ENCODE measurements at places on chromosomes 4 and X. TPM values are rescaled to one million over a fixed set of nuclear protein-coding genes. Genes with fewer than 3 reads are reported as not detected.

Gene SATL1
- total RNA-seq: not detected

GRCh38 chrX:117510453-117510852, 606.2 kb downstream of the KLHL13 start:
- no peak overlapping the region for H3K27ac ChIP-seq
- no peaks in the 10 kb centered on the region for H3K4me1 ChIP-seq
- no peak overlapping the region for H3K4me3 ChIP-seq
- H3K36me3 ChIP-seq: no peaks in the 10 kb centered on the region

DNA sequence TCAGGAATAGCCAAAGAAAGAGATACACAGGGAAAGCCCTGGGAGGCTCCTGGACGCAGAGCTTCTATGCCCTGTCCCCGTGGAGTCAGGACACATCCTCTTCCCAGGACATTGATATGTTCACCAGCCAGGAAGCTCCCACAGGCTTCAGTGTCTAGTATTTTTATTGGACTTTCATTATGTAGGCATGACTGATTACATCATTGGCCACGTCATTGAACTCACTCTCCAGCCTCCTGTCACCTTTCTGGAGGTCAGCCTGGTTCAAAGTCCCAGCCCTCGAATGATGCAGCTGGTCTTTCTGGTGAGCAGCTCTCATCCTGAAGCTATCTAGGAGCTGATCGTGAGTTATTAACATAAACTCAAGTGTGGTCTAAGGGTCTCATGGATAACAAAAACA, 104.1 kb downstream of the CPEB2 start:
- H3K36me3 ChIP-seq: no peaks in the 10 kb centered on the region
- H3K4me1 ChIP-seq: peaks cover 14% of the 10 kb centered on the region
- DNase-seq: no peak

GRCh38 chr4:122783301-122784215, 43.1 kb upstream of the FGF2 start:
- no peaks in the 10 kb centered on the region for H3K36me3 ChIP-seq
- H3K4me3 ChIP-seq: no peak overlapping the region
- no peak overlapping the region for H3K27ac ChIP-seq
- H3K4me1 ChIP-seq: peaks cover 51% of the 10 kb centered on the region
- peak; percentile 54 for DNase-seq

Gene MGAT4D
- not detected for total RNA-seq

DNA sequence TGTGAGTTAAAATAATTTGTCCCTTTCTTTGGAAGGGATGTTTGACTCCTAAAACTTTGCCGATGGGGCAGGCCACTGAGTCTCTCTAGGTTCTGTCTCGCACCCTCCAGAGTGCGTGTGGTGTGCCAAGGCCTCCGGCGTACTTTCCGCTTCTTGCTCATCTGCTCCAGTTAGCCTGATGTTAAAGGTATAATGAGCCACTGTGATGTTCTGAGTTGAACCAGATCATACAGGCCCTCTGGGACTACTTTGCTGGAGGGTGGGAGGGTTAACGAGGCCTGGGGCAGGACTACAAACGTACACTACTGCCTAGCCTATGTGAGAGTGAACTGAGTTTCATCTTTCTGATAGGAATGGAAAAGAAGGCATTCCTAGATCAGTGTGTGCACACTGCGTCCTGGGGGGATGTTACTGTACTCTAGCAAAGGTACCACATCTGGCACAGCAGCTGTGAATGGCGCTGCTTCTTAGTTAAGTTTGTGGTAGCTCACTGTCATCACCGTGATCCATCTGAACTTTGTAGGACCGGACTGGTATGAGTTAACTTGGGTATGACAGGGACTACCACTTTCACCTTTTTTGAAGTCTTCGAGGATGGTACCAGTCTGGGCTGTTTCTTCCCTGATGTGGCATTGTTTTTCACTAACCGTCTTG, 60.2 kb downstream of the RGS12 start:
- DNase-seq: no peak
- no peaks in the 10 kb centered on the region for H3K36me3 ChIP-seq
- H3K27ac ChIP-seq: no peak overlapping the region
- H3K4me1 ChIP-seq: no peaks in the 10 kb centered on the region

- H3K27me3 ChIP-seq: no peaks in the 10 kb centered on the region
- H3K36me3 ChIP-seq: no peaks in the 10 kb centered on the region
- no peaks in the 10 kb centered on the region for H3K4me1 ChIP-seq
- H3K4me3 ChIP-seq: no peak overlapping the region
- H3K27ac ChIP-seq: no peak overlapping the region
Measured at GRCh38 chr4:169279108-169279507, 8.4 kb upstream of the SH3RF1 start.

- no peak for DNase-seq
- no peaks in the 10 kb centered on the region for H3K4me1 ChIP-seq
- no peaks in the 10 kb centered on the region for H3K36me3 ChIP-seq
- H3K4me3 ChIP-seq: no peak overlapping the region
Measured at GRCh38 chrX:6002056-6002455, 226.6 kb downstream of the NLGN4X start.

- no peak for DNase-seq
- H3K4me3 ChIP-seq: no peak overlapping the region
- no peaks in the 10 kb centered on the region for H3K36me3 ChIP-seq
- H3K4me1 ChIP-seq: no peaks in the 10 kb centered on the region
Measured at GRCh38 chrX:47245156-47245555, 12.3 kb downstream of the USP11 start.

Gene SRPX2
- total RNA-seq: 2.4 TPM

DNA sequence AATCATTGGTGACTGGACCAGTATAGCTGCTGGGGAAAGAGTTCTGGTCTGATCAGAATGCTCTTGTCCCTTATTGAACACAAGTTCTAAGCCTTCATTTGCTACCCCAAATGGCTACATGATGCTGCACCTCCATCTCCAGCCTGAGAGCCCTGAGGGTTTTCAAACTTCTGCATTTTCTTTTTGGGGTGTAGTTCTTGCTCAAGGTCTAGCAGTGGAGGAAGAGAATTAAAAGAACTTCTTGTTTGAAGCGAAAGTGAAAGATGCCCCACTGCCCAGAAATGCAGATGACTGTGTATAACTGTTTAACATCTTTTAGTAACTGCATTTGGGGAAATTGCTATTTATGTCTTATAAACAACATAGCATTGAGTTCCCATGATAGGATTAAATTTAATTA, 38.5 kb downstream of the LAMTOR3 start:
- peaks cover 6% of the 10 kb centered on the region for H3K4me1 ChIP-seq
- no peaks in the 10 kb centered on the region for H3K36me3 ChIP-seq
- no peak for DNase-seq

GRCh38 chr4:67236788-67237187, 308.5 kb downstream of the CENPC start:
- no peaks in the 10 kb centered on the region for H3K36me3 ChIP-seq
- no peaks in the 10 kb centered on the region for H3K4me1 ChIP-seq
- DNase-seq: no peak
- H3K27ac ChIP-seq: no peak overlapping the region
- H3K4me3 ChIP-seq: no peak overlapping the region

Gene HSD17B11
- total RNA-seq: 47.4 TPM

- no peaks in the 10 kb centered on the region for H3K27me3 ChIP-seq
- H3K4me3 ChIP-seq: no peak overlapping the region
- no peak for DNase-seq
- H3K4me1 ChIP-seq: no peaks in the 10 kb centered on the region
Measured at GRCh38 chrX:20968996-20969395, 405.2 kb upstream of the CNKSR2 start.

DNA sequence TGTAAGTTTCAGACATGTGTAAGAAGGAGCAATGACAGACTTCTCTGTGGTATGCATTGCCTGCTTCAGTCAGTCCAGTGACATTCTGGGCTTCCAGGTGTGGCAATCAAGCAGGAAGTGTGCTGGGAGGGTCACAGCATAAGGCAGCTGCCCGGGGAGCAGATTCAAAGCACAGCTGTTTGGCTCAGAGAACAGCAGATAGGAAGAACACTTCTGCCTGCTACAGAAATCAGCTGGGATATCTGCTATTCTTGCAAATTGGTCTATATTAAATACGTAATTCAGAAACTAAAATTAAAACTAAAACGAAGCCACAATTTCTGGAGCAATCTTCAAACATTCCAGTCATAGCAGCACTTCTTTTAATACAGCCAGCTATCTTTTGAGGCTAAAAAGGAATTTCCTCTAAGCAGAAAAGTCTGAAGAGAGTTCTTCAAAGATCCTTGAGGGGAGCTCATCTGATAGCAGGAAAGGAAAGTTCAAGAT, 47.5 kb upstream of the GALNT7 start:
- no peak overlapping the region for H3K27ac ChIP-seq
- no peaks in the 10 kb centered on the region for H3K4me1 ChIP-seq
- no peaks in the 10 kb centered on the region for H3K27me3 ChIP-seq
- DNase-seq: no peak
- H3K4me3 ChIP-seq: no peak overlapping the region

- no peak overlapping the region for H3K4me3 ChIP-seq
- no peaks in the 10 kb centered on the region for H3K27me3 ChIP-seq
- no peak overlapping the region for H3K27ac ChIP-seq
Measured at GRCh38 chrX:20433388-20433775, 166.7 kb upstream of the RPS6KA3 start.

GRCh38 chr4:142703694-142704309, 142.3 kb downstream of the INPP4B start:
- no peaks in the 10 kb centered on the region for H3K36me3 ChIP-seq
- no peaks in the 10 kb centered on the region for H3K4me1 ChIP-seq
- H3K27ac ChIP-seq: no peak overlapping the region
- no peak for DNase-seq

- no peaks in the 10 kb centered on the region for H3K36me3 ChIP-seq
- no peaks in the 10 kb centered on the region for H3K4me1 ChIP-seq
- DNase-seq: no peak
- no peak overlapping the region for H3K4me3 ChIP-seq
- no peak overlapping the region for H3K27ac ChIP-seq
Measured at GRCh38 chr4:14620567-14621141, 381.6 kb upstream of the CPEB2 start.

DNA sequence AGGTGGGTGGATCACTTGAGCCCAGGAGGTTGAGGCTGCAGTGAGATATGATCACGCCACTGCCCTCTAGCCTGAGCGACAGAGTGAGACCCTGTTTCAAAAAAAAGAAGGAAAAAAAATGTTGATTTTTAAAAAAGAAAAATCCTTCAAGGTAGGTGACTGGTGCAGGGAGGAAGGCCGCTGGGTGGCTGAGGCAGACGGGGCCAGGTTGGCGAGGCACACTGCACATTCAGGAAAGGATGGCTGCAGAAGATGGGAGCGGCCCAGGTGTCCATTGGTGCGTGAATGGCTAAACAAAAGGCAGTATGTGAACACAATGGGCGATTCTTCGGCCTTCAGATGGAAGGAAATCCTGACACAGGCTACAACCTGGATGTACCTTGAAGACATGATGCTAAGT, 30.4 kb downstream of the DCTD start:
- no peak overlapping the region for H3K27ac ChIP-seq
- H3K27me3 ChIP-seq: no peaks in the 10 kb centered on the region
- no peaks in the 10 kb centered on the region for H3K4me1 ChIP-seq
- H3K4me3 ChIP-seq: no peak overlapping the region
- no peak for DNase-seq

Gene SSX2
- not detected for total RNA-seq

- DNase-seq: no peak
- H3K36me3 ChIP-seq: no peaks in the 10 kb centered on the region
- H3K4me1 ChIP-seq: 0 out of 2 replicates have a peak, but pooled peaks cover 2% of the 10 kb centered on the region
- H3K27me3 ChIP-seq: no peaks in the 10 kb centered on the region
- no peak overlapping the region for H3K4me3 ChIP-seq
Measured at GRCh38 chrX:38282049-38282448, 45.3 kb downstream of the RPGR start.

DNA sequence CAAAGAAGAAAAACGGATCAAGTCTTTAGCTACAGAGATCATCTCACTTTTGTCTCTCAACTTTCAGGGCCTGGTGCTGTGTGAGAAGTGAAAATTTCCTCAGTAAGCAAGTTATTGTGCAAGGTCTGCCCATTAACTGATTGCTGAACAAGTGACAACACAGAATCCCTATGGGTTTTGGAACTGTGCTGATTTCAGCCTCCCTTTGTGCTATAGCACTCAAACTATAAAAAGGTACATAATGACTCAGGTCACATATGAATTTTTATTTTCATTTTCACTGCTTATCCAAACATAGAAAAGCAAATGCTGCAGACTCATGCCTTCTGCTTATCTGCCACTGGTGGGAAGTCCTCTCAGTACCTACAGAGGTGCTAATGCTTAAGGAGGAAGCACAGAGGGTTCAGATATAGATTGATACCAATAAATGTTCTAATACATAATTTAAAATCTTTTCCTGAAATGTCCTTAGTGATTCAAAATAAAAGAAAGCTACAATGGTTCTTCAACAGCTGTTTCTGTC, 576.2 kb upstream of the CT83 start:
- DNase-seq: no peak
- H3K4me3 ChIP-seq: no peak overlapping the region
- no peaks in the 10 kb centered on the region for H3K36me3 ChIP-seq
- no peaks in the 10 kb centered on the region for H3K27me3 ChIP-seq
- H3K27ac ChIP-seq: no peak overlapping the region
- H3K4me1 ChIP-seq: no peaks in the 10 kb centered on the region

Gene KLHL4
- 0.10 TPM for total RNA-seq

GRCh38 chr4:8267077-8267476, 2.5 kb upstream of the HTRA3 start:
- peak; percentile 35 for DNase-seq
- H3K4me3 ChIP-seq: no peak overlapping the region
- no peak overlapping the region for H3K27ac ChIP-seq
- H3K4me1 ChIP-seq: no peaks in the 10 kb centered on the region
- no peaks in the 10 kb centered on the region for H3K27me3 ChIP-seq
- H3K36me3 ChIP-seq: no peaks in the 10 kb centered on the region

DNA sequence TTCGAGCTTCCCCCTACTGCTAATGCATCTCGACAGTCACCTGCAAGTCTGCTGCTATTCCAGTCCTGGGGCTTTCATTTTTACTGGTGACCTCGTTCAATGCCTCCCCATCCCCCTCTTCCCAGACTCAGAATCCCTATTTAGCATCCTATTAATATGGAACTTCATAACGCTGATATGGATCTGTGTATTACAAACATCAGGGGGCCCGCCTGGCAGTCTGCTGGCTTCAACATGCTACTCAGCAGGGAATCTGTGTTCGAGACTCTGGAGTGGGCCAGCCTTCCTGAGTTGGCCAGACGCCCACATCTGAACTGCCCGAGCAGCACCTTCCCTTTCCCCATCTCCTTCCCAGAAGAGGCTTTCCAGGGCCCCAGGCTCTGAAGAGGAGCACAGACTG, 173.9 kb upstream of the PPARGC1A start:
- no peak overlapping the region for H3K4me3 ChIP-seq
- H3K36me3 ChIP-seq: no peaks in the 10 kb centered on the region
- no peaks in the 10 kb centered on the region for H3K27me3 ChIP-seq
- H3K27ac ChIP-seq: no peak overlapping the region

- H3K4me1 ChIP-seq: no peaks in the 10 kb centered on the region
- H3K27me3 ChIP-seq: no peaks in the 10 kb centered on the region
- no peak overlapping the region for H3K27ac ChIP-seq
- H3K36me3 ChIP-seq: no peaks in the 10 kb centered on the region
- DNase-seq: no peak
- H3K4me3 ChIP-seq: no peak overlapping the region
Measured at GRCh38 chr4:121526509-121526908, 145.7 kb upstream of the QRFPR start.

Measured in HCT116 (cell line).